ENCODE measurements at places on chromosomes 5 and 9. TPM values are rescaled to one million over a fixed set of nuclear protein-coding genes. Genes with fewer than 3 reads are reported as not detected.

DNA sequence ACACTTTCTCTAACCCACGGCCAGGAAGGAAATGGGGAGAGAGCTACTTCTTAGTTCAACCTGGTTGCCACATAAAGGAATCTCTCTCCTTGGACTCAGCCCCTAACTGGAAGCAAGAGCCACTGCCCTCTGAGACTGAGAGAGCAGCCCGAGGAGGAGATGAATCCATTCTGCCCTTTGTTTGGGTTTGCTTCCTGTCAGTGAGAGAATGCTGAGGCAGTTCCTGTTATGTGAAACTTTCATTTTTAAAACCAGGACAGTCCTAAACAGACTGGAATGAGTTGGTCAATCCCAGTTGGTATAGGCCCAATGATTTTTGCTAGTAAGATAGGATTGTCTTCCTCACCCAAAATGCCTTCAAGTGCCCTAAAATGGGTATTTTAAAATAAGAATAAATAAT, 205.1 kb downstream of the NTRK2 start:
- no peak for DNase-seq

GRCh38 chr5:78592735-78593386, 55.7 kb downstream of the LHFPL2 start:
- DNase-seq, result no peak

GRCh38 chr5:12284604-12285003, 380.4 kb upstream of the CTNND2 start:
- no peak for DNase-seq

DNA sequence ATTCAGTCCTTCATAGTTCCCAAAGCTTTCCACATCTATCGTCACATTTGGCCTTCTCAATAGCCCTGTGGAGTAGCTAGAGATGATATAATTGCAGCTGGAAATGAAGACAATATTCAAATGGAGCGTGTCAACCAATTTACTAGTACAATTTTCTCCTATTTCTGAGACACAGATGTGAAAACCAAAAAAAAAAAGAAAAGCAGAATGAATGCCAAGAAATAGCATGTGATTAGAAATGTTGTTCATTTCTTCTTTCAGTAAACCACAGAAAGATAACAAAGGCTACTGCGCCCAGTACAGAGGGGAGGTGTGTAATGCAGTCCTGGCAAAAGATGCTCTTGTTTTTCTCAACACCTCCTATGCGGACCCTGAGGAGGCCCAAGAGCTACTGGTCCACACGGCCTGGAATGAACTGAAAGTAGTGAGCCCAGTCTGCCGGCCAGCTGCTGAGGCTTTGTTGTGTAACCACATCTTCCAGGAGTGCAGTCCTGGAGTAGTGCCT, 99.0 kb downstream of the MUSK start:
- DNase-seq, result no peak

DNA sequence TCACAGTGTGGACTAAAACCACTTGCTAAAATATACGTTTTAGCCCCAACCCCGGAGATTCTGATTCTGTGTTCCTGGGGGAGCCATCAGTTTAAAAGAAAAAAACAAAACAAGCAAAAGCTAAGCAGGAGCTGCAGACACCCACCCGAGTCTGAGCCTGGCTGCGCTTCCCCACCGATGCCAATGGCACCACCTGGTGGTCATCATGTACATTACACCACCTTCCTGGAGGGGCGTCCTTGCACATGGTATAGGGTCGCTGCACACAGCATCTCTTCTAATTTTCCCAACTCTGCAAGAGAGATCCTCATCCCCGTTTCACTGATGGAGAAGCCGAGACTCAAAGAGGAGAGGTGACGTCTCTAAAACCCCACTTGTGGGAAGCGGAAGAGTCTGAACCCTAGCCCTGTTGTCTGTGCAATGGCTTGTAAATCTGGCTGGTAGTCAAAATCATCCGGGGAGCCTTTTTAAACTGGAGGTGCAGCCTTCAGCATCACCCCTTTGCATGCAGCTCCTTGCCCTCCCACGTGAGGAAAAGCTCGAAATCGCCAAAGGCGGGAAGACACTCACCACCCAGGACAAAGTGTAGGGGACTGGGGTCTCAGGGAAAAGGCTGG, 23.1 kb upstream of the CNOT6 start:
- DNase-seq, result peak; percentile 41

- no peak for DNase-seq
Measured at GRCh38 chr9:97529363-97530076, 28.1 kb downstream of the TMOD1 start.

- no peak for DNase-seq
Measured at GRCh38 chr9:135245482-135246247, 158.2 kb downstream of the OLFM1 start.

- no peak for DNase-seq
Measured at GRCh38 chr5:178462816-178463215, 127.4 kb downstream of the COL23A1 start.

- DNase-seq, result no peak
Measured at GRCh38 chr5:78300464-78301045, 6.1 kb upstream of the AP3B1 start.

DNA sequence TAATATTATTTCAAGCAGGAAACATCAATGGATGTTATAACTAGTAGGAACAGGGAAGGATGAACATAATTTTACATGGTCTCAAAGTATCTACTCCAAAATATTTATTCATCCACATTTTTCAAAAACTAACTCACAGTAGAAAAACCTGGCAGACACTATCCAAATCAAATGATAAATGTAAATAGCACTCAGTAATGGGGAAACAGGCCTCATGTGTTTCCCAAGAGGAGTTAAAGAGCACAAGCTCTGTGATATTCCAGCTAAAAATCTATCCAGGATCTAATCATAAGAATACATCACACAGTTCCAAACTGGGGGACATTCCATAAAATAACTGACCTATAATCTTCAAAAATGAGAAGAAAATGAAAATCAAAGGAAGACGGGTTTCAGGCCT, 443.1 kb downstream of the ZNF608 start:
- DNase-seq, result no peak

DNA sequence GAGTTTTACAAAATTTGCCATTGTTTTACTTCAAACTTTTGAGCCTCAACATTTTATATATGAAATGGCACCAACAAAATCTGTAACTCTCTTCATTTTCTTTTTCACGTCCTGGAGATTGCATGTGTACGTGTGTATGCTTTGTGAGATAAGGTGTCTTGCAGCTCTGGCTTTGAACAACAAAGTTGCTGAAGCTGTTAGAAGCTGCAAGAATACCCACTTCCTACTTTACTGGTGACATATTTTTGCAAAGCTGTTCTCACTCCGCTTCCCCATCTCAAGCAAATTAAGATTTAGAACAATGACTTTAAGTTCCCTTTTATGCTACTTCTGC, 41.8 kb downstream of the FYB1 start:
- no peak for DNase-seq

DNA sequence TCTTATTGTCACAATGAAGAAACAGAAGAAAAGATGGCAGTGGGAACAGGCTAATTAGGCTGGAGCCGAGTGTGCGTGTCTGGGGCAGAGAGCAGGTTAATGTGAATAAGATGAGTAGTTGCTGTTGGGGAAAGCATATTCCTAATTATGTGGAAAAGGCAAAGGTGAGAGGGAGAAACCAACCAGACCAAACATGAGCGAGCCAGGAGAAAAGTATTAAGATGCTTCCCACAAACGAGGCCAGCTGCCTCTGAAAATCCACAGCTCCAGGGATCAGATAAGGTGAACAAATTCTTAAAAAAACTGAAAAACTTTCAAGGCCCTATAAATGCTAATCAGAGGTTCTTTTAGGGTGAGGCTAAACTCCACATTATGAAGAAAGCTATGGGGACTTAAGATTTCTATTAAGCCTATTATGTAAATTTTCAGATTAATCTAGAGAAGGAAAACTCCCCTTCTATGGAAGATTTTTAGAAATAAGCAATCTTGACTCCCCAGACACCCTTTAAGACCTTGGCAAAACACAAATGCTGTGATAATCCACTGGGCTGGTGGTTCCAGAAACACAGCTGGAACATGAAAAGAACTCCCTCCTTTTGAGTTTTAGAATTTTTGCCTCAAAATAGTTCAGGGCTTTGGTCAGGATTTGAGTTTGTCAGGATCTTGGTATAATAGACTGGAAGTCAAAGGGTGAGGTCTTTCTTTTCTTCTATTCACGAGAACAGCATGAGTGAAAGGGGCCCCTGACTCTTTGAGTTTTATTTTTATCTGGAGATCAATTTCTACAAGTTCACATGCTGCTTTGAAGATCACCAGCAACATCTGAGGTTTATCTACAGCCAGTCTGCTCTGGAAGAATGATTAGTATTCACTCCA, 238.1 kb downstream of the SPOCK1 start:
- DNase-seq, result no peak

DNA sequence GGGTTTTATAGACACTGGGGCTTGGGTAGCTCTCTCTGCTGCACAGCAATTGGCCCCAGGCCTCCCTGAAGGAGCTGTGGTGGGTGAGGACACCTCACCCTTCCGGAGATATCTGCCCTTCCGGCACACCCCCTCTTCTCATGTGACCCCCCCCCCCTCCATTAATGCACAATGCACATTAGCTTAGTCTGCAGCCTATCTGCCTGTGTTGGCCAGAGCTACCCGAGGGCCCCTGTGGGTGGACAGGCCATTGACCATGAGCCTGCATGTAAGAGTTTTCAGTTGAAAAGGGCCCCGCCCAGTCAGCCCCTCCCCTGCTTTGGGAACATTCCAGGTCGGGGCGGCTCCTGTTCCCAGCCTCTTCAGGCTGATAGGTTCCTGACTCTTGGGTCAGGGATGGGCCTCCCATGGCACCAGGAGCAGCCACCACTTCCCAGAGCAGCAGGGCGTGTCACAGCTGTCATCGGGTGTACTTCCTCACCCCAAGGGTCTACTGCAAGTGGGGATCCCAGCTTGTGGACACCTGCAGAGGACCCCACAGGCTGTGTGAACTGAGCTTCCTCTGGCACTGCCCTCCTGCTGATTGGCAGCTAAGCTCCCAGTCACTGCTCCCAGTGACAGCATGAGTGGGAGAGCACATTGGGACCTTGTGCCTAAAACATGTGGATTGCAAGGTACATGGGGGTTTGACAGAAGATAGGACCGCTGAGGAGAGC, 17.8 kb downstream of the PHF2 start:
- no peak for DNase-seq

DNA sequence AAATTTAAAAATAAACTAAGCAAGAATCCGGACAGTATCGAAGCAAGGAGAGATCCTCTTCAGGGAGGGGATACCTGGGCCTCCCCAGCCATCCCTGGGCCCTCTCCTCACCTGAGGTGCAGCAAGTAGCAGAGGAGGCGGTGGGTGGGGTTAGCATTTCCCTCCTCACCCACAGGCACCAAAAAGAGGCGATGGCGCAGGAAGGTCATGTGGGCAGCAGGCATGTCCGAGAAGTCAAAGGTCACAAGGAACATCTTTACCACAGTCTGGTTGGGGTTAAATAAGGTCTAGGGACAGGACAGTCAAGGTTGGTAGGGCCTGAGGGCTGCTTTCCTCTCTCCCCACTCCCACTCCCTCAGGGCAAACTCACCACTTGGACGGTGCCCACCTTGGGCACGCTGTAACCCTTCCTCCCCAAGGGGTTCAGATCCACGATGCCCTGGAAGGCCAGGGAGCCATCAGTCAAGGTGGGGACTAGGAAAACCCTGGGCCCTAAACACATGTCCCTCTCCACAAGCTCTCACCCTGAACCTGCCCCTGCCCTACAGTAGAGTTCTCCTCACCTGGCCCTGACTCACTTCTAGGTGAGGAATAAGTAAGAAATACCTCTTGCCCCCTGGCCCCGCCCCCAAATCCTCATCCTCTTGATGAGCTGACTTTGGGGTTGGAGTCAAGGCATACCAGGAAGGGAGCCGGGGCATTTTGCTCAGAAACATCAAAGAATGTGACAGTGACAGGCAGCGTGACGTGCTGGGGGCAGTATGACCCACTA, 2.8 kb upstream of the STOML2 start:
- DNase-seq, result no peak

DNA sequence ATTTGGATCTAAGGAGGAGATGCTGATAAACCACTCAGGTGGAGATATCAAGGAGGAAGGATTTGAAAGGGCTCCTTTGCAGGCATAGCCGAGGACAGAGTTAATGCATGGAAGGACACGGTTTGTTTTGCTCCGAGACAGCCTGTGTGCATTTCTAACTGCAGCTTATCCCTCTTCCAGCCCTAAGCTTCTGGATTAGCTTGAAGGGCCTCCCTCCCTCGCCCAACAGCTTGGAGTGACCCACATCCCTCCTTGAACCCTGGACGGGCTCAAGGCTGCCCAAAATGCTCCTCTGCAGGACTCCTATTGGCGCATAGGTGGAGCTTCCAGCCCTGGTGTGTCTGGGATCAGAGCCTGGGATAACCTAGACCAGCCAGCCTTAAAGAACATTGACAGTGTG, 66.7 kb downstream of the PPARGC1B start:
- no peak for DNase-seq

The ZNF883 gene
- 9.1 TPM for polyA plus RNA-seq

The CSF2 gene
- polyA plus RNA-seq, result not detected

The SPATA31D4 gene
- not detected for polyA plus RNA-seq

The PRLR gene
- 37.2 TPM for polyA plus RNA-seq

The CD180 gene
- polyA plus RNA-seq, result 2.0 TPM

The KIF4B gene
- polyA plus RNA-seq, result 0.19 TPM

The LCN9 gene
- not detected for polyA plus RNA-seq

The QRFP gene
- 0.59 TPM for polyA plus RNA-seq

The LRRTM2 gene
- 1.9 TPM for polyA plus RNA-seq

The ZDHHC11 gene
- 11.0 TPM for polyA plus RNA-seq

The DAB2 gene
- polyA plus RNA-seq, result 201 TPM

The PCDH12 gene
- polyA plus RNA-seq, result 13.9 TPM

The CARD9 gene
- polyA plus RNA-seq, result 1.2 TPM

Data from left renal pelvis (tissue), 4 donors.